ENCODE measurements at places on chromosomes 16 and 17.
A peak's percentile ranks its signal among the peaks of the same experiment; 100 is the strongest.

- no peak for DNase-seq
Observed at GRCh38 chr16:51166541-51166940, 15.5 kb upstream of the SALL1 start.

DNA sequence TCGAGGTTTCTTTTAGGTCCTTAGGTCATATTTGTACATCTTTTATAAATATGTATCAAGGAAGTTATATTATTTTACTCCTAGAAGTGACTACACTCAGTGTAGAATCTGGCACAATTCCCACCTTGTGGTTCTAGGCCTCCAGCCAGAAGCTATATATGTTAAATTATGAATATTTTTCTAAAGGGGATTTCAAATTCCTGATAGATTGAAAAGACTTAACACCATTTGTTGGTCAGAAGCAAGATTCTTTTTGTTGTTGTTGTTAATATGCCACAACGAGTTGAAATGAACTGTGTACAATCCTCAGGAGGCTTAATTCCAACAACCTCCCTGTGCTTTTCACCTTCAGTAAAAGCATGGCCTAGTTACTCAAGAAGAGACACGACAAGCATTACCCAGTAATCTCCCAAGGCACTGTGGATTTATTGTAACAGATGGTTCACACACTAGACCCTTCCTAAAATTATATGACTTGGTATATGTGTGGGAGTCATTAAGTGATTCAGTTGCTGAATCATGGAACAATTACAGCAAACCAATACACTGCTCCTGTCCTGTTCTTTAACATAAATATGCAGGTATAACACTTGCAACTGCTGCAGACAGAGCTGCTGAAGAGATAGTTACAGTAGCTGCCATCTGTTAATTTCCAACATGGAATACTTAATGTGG lies 964.4 kb upstream of the GOT2 start:
- DNase-seq = no peak

DNA sequence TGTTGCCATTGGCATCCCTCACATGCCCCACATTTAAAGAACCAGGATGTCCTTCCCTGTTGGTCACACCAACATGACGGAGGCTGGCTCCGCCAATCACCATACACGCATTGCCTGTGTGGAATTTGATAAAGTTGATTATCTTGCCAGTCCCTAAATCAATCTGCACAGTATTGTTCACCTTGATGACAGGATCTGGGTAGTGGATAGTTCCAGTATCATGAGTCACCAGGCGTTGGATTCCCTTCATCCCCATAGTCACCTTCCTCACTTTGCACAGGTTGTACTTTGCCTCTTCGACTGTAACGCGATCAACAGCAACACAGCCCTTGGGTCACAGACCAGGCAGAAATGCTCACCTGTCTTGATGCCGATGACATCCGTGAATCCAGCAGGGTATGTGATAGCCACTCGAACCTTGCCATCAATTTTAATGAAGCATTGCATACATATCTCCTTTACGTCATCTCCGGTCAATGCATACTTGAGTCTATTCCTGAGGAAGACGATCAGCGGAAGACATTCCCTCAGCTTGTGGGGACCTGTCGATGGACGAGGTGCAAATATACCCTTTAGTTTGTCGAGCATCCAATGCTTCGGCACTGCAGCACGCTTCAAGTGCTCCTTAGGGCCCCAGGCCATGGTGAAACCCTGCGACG lies 14.2 kb downstream of the CTRB2 start:
- DNase-seq = no peak

GRCh38 chr17:30246460-30246859 lies 11.0 kb upstream of the SLC6A4 start:
- DNase-seq = no peak

DNA sequence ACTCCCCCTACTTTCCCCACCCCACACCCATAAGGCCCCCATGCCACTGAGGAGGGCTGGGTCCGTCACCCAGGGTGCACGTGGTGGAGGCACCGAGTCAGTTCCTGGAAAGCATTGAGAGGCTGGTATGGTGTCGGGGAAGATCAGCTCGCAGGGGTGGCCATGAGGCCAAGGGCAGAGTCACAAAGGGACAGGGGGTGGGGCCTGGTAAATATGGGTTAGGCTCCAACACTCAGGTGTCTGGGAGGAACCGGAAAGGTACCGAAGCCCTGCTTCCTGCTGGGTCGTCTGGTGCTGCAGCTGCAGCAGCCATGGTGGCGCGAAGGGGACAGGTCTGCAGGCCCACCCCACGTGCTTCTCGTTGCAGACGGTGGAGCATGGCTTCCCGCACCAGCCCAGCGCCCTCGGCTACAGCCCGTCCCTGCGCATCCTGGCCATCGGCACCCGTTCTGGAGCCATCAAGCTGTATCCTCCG lies 30.2 kb downstream of the LLGL2 start:
- DNase-seq = no peak

DNA sequence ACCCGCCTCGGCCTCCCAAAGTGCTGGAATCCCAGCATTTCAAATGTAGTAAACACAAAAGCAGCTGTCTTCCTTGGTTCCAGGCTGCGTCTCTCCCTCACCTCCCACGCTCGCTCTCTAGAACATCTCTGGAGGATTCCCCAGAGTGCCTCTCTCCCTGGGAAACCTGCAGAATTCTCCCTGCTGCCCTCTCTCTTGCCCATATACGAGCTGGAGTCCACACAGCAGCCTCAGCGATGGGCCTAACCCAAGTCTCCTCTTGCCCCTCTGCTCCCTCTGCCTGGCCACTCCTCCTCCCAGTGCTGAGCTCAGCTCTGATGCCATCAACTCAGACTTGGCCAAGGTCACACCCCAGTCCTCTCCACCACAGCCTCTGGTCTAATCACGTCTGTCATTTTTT lies 10.6 kb downstream of the GPRC5B start:
- no peak for DNase-seq

GRCh38 chr17:11245187-11245586 lies 4.2 kb downstream of the SHISA6 start:
- DNase-seq = no peak

DNA sequence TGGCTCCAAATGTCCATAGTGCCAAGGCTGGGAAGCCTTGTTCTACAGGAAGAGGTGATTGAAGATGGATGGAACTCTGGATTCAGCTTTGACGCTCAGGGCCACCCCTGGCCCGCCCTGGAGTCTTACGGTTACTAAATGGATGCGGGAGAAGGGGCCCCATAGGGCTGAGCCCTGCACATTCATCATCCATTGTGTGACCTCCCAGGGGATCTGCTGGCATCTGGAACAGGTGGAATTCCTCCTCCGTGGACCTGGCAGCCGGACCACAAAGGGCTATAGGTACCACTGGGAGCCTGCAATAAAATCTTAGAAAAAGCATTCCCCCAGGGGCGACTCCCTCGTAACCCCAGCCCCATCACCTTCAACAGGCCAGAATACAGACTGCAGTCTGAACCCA lies 81.4 kb upstream of the NOL11 start:
- DNase-seq = no peak

GRCh38 chr17:75617218-75617617 lies 16.0 kb upstream of the SMIM5 start:
- DNase-seq = no peak

DNA sequence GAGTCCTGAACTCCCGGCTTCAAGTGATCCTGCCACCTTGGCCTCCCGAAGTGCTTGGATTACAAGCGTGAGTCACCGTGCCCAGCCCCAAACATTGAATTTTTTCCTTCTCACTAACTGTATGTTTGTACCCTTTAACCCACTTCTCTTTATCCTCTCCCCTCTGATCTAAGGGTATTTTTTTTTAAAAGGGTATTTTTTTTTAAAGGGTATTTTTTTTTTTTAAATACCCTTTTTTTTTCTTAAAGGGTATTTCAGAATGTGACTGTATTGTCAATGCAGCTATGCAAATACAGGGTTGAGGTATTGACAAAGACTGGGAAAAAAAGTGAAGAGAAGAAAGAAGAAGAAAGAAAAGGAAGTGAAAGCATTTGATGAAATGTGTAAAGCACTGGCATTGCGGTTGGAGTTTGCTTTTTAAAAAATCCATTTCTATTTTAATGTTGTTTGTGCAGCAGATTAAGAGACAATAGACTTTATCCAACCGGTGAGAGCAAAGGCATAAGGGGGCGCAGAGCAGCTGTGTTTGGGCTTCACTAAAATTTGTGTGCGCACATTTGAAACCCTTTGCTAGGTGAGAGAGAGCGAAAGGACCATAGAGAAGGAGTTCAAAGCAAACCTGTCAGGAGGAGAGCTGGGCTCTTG lies 42.4 kb downstream of the SYT17 start:
- no peak for DNase-seq

GRCh38 chr17:68705714-68706076 lies 104.5 kb upstream of the FAM20A start:
- DNase-seq = no peak

DNA sequence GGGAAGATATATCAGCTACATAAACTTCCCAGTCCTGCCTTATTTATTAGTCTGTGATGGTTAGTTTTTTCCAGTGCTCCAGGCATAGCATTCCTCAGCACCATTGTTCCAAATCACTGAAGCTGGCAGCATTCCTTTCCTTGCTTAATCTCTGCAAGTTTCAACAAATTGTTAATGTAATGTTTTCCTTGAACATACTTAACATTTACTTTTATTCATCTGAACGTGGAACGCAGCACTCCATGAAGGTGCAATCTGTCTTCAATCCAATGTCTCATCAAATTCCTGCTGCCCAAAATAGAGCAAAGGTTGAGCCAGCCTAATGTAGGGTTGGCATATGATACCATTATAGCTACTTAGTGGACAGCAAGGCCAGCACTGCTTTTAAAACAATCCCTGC lies 441.1 kb upstream of the RBFOX1 start:
- no peak for DNase-seq

DNA sequence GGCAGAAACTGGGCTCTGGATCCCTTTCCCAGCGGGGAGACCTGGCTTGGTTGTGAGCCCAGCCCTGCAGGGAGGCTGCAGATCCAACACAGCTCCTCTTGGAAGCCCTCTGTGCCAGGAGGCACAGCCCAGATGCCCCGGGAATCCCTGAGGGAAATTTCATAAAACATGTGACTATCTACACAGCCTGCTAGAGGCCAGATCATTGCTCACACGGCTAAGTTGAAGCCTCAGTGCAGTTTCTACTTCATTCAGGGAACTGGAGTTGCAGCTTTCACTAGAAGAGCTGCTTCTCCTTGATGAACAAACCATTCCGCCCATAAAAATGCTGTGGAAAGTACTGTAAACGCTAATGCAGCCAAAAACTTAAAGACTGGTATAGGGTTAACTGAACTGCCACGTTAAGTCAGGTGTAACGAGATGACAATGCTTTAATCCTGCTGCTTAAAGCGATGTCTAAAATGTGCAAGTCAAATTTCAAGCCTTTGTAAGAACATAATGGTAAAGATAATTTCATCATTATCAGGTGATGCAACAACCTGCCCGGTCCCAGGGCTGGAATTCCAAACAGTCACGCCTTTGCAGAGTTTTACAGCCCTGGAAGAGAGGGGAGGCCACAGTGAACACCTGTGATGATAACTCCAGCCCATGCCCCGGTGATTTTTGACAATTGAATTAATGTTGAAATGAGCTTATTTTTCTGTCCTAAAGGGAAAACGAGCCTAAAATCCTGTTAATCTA lies 172.5 kb downstream of the ZFHX3 start:
- no peak for DNase-seq

GRCh38 chr16:71358464-71358998 lies at the start of gene CALB2:
Gene CALB2, plus strand, starts transcription at chr16:71358723. Its CDS starts 70 bp downstream, at chr16:71358793.
- peak; percentile 88 for DNase-seq

DNA sequence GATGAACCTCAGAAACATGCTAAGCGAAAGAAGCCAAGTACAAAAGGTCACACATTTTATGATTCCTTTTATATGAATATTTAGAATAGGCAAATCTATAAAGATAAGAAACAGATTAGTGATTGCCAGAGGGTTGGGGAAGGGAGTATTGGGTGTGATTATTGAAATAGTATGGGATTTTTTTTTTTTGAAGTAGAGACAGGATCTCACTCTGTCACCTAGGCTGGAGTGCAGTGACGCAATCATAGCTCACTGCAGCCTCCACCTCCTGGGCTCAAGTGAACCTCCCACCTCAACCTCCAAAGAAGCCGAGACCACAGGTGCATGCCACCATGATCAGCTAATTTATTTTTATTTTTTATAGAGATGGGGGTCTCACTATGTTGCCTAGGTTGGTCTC lies 35.7 kb downstream of the MEOX1 start:
- no peak for DNase-seq

DNA sequence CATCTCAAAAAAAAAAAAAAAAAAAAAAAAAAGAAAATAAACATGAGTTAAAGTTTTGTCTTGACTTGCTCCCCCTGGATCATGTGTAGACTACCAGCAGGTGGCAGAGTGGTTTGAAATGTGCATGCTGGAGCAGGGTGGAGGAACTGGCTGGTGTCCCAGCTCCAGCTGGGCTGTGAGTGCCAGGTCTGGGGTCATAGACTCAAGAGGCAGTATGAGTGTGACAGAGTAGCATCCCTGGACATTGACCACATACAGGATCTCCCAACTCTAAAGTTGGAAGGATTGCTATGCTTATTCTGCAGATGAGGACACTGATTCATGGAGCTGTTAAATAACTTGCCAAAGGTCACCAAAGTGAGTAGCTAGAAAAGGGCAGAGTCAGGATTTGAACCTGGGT lies 198.0 kb upstream of the MPHOSPH6 start:
- peak; percentile 12 for DNase-seq

- no peak for DNase-seq
Observed at GRCh38 chr16:20673071-20673806, 24.2 kb downstream of the ACSM1 start.

- peak; percentile 60 for DNase-seq
Observed at GRCh38 chr17:64028874-64029464, 8.5 kb upstream of the ICAM2 start.

GRCh38 chr17:22266231-22266630 lies 573.9 kb downstream of the KCNJ18 start:
- no peak for DNase-seq

- no peak for DNase-seq
Observed at GRCh38 chr16:31367853-31368252, 12.9 kb downstream of the ITGAX start.

- DNase-seq = no peak
Observed at GRCh38 chr16:12340151-12340733, 363.7 kb downstream of the SNX29 start.

GRCh38 chr16:27217256-27217655 lies 13.9 kb downstream of the KDM8 start:
- DNase-seq = peak; percentile 41

GRCh38 chr17:48453447-48453846 lies 23.4 kb upstream of the SKAP1 start:
- no peak for DNase-seq

DNA sequence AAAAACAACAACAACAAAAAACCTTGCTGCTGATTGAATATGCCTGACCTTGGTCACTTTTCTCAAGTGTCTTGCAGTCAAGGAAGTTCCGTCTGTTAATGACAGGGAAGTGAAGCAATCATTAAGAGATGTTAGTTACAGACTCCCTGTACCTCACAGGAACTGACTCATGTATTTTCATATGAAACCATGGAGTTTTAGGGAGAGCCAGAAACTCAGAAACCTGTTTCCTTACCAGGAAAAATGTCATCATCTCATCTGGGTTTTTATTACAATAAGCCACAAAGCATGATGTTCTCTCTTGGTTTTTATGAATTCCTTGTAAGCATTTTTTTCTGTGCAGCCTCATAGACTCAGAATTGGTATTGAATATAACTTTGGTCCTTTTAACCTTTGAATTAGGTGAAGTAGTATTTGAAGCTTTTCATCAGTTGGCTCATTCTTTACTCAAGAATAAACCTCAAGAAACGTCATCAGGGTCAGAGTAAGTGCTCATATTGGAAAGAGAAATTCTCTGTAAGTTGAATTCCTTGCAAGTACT lies 10.3 kb downstream of the LYRM1 start:
- DNase-seq = no peak

- DNase-seq = no peak
Observed at GRCh38 chr17:45692661-45693060, 91.5 kb upstream of the CRHR1 start.

- DNase-seq = no peak
Observed at GRCh38 chr16:66188917-66189725, 177.4 kb upstream of the CDH5 start.

Data from nephron progenitor cell (in vitro differentiated cells).